NCI-H446 treated with DMSO at 0.1 percent for 48 hours (cell line): ENCODE measurements at places on chromosomes 12 and 14.
A peak's percentile ranks its signal among the peaks of the same experiment; 100 is the strongest.

DNA sequence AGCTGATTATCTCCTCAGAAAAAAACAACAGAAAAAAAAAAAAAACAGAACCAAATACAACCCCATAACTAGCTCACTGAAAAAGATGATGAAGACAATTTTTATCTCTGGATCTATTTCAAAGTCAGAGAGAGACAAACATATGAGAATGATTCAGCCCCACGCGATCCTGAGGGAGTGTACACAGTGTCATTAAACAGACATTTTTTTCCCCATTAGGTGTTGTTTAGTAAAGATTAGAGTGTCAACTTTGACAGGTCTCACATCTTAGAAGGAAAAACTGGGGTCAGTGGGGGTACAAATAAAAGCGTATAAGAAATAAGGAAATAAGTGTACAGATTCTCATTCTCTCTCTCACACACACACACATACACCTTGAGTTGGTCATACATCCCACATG lies 635.4 kb downstream of the NRXN3 start:
- DNase-seq, result no peak

- no peak for DNase-seq
Measured at GRCh38 chr14:55482936-55483605, 42.7 kb upstream of the TBPL2 start.

GRCh38 chr14:49970474-49971147 lies 77.7 kb downstream of the ARF6 start:
- no peak for DNase-seq

GRCh38 chr12:98439471-98439951 lies 75.9 kb upstream of the TMPO start:
- DNase-seq, result no peak

DNA sequence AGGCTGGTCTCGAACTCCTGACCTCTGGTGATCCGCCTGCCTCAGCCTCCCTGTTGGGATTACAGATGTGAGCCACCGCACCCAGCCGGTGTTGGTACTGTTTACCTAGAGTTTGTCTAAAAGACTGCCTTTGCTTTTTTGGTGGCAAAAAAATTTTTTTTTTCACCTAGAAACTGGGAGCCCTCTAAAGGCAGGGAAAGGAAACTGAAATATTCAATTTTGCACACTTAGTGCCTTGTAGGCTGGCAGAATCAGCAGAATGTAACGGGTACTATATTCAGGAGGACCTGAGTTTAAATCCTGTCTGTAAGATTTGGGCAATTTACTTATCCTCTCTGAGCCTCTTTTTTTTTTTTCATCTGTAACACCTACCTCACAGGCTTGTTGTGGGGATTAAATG lies 43.6 kb downstream of the PAPLN start:
- DNase-seq, result no peak

DNA sequence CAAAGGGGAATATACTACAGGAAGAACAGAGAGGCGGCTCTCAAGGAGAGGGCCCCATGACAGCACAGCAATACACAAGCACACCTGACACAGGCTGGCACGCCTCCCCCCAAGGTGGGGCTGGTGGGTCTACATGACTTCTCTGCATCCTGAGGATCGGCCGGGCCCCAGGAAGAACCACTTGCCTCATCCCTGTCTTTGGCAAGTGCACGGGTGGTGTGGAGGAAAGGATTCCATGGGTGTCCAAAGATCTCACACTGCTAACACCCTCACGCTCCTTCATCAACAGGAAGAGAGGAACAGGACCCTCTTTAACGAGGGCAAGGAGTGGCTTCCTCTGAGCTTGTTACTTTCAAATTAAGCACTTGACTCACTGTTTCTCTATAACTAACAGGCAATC lies 7.3 kb downstream of the VAMP1 start:
- DNase-seq, result no peak

- DNase-seq, result no peak
Measured at GRCh38 chr14:21894003-21894897, 220.6 kb upstream of the OR4E1 start.

GRCh38 chr12:30691122-30691879 lies 4.4 kb downstream of the IPO8 start:
- DNase-seq, result no peak

- DNase-seq, result no peak
Measured at GRCh38 chr12:21350975-21351374, 16.3 kb upstream of the SLCO1A2 start.

- DNase-seq, result no peak
Measured at GRCh38 chr12:122854554-122854953, 19.3 kb downstream of the HIP1R start.

GRCh38 chr14:56703947-56704346 lies 106.3 kb downstream of the OTX2 start:
- no peak for DNase-seq

DNA sequence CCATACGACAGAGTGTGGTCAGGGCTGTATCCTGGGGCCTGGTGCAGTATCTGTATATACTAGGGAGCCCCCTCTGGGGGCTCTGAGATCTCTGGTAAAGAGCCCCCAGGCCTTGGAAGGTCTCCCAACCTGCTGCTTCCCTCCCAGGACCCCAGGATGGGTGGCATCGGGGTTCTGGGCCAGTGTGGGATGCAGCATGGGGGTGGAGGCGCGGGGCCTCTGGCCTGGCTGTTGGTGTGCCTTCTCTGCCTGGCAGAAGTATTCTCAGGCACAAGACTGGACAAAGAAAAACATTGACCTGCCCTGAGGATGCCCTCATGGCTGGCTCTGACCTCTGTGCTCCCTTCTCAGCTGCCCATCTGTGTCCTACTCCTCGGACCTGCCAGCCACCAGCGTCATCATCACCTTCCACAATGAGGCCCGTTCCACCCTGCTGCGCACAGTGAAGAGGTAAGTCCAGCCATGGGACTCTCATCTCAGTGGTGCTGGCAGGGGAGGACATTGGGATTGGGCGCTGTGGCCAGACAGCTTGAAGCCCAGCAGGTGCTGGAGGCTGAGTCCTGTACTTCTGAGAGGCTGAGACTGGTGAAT lies 64.5 kb downstream of the GALNT16 start:
- no peak for DNase-seq

GRCh38 chr14:81437244-81437643 lies 37.1 kb upstream of the STON2 start:
- no peak for DNase-seq

GRCh38 chr14:73833530-73834260 lies 17.9 kb upstream of the PTGR2 start:
- no peak for DNase-seq

- peak; percentile 41 for DNase-seq
Measured at GRCh38 chr14:75303381-75303789, 24.8 kb downstream of the FOS start.

GRCh38 chr12:65640489-65640901 lies 183.8 kb upstream of the HMGA2 start:
- DNase-seq, result no peak

DNA sequence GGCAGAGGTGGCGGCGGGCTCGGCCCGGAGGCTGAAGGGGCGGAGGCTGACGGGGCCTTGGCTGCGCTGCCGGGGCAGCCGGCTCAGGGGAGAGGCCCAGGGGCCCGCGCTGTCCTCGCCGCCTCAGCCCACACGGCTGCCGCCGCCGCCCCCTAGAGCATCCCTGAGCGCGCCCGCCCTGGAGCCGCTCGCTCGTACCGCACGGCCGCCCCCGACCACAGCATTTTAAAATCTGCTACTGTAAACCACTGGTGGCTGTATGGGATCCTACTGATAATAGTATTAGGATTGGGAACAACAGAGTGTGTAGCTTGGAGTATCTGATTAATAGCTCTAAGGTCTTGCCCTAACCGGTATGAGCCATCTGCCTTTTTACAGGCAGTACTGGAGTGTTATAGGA lies 22.2 kb upstream of the EDDM3A start:
- no peak for DNase-seq

GRCh38 chr14:92958373-92959188 lies 35.6 kb downstream of the CHGA start:
- no peak for DNase-seq

- no peak for DNase-seq
Measured at GRCh38 chr14:94269156-94269555, 23.9 kb downstream of the SERPINA10 start.

DNA sequence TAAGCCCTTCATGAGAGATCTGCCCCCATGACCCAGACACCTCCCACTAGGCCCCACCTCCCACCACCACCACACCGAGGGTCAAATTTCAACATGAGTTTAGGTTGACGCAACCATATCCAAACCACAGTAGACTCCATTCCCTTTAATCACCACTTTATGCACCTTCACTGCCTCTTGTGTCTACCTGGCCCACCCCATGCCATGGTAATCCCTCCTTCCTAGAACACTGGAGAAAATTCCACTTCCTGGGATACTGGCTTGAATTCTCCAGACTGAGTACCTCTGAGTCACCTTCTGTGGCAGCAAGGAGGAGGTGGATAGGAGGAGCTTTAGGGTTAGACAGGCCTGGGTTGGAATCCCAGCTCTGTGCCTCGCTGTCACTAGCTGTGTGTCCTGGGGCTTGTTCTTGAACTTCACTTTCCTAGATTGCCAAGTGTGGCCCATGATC lies 26.1 kb upstream of the CIPC start:
- no peak for DNase-seq

- DNase-seq, result no peak
Measured at GRCh38 chr14:81565441-81566290, 32.0 kb upstream of the SEL1L start.

GRCh38 chr14:103155010-103155409 lies 31.7 kb downstream of the TNFAIP2 start:
- DNase-seq, result no peak

DNA sequence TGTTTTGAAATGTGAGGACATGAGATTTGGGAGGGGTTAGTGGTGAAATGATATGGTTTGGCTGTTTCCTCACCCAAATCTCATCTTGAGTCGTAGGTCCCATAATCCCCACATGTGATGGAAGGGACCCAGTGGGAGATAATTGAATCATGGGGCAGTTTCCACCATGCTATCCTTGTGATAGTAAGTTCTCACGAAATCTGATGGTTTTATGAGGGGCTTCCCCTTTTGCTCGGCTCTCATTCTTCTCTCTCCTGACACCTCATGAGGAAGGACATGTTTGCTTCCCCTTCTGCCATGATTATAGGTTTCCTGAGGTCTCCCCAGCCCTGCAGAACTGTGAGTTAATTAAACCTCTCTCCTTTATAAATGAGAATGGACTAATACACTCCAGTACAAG lies 18.0 kb downstream of the GALNT6 start:
- no peak for DNase-seq

DNA sequence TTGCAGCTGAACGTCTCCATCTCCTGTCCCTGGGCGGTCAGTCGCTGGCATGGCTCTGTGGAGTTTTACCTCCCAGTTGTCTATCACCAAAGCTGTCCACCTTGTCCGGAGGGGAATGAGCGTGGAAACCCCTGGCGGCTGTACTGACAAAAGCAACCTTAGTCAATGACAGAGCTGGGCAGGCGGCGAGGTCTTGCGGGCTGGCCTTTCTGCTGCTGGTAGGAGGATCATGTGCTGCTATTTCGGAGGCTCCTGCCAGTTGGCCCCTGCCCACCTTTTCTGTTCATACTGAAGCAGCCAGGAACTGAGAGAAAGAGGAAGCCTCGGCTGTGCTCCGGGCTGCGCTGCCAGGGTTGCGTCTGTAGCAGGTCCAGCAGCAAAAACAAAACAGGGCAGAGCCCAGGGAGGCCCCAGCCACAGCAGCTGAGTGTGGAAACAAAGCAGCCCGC lies 57.7 kb downstream of the HMGA2 start:
- DNase-seq, result no peak

DNA sequence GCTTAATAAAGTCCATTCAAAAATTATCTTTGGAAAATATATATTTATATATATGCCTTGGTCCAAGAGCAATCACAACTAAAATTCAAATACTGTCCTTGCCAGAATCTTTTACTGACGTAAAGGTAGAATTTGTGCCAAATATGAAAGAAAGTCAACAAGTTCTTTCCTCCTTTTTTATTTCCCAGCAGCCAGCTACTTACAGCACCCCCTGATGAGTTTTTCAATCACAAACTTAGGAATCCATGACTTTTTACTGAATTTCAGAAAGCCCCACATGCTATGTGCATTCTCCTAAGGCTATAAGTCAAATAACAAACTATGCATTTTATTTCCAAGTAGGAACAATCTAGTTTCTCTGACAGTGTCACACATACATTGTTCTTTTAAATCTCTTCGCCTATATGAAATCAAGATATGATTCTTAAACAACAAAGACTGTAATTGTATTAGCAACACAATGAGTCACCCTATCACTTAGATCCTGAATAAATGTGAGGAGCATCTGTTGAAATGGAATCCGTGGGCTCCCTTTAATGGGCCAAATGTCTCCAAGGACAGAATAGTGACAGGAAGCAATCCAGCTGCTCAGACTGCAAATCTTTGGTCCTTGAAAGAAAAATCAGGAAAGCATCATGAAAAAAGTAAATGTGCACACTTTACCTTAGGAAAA lies 271.4 kb downstream of the DUSP6 start:
- peak; percentile 13 for DNase-seq

DNA sequence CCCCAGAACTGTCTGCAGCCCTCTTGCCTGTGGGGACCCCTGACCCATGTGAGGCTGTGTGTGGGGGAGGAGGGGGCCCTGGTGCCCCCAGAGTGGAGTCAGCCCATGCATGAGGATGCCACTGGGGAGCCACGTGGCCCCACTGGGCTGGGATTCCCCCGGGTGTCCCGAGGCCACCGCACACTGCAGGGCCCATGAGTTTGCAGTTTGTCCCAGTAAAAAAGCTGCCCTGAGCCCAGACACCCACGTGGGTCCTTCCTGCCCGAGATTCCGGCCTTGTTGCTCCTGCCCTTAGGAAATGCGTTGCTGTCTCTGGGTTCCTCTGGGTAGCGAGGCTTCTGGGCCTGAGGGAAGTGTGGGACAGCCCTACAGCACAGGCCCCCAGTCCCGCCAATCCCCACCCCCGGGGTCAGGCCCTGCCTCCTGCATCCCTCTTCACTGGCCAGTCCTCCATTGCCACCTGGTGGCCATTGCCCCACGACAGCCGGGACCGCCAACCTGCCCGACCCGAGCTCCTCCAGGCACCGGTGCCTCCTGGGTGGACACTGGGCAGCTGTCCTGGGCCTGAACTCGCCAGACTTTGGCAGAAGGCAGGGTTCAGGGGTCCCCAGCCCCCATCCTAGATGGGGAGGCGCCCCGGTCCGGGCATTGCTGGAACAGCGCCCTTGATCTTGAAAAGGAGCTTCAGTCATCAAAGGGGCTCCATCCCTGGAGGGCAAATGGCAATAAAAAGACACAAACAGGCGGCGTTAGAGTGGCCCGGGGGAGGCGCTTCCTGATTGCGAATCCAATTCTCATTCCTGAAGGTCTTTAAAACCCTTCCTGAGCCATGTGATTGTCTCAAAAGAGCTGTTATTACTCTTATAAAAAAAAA lies 15.6 kb upstream of the C14orf180 start:
- peak; percentile 76 for DNase-seq

GRCh38 chr14:72535485-72535884 lies 358.4 kb downstream of the DPF3 start:
- no peak for DNase-seq

DNA sequence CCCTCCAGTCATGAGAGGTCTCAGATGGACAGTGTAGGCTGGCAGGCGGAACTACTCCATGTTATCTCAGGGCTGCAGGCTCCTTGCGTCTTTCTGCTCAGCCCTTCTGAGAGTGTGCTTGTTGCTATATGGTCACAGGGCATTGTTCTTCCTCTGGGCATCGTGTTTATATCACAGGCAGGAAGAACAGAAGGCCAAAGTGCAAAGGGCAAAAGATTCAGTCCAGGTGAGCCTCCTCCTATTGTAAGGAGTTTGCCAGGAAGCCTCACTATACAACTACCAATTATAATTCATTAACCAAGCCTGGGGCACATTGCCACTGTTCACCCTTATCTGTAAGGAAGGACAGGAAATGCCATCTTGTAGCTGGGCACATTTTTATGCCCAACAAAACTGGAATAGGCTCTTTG lies 195.5 kb upstream of the KITLG start:
- no peak for DNase-seq

GRCh38 chr12:104752016-104752415 lies 206.1 kb downstream of the SLC41A2 start:
- no peak for DNase-seq
